ENCODE measurements at places on chromosomes 1 and 21. TPM values are rescaled to one million over a fixed set of nuclear protein-coding genes. Genes with fewer than 3 reads are reported as not detected.

The MPL gene
- not detected for total RNA-seq

- peaks cover 3% of the 10 kb centered on the region for H3K4me1 ChIP-seq
- no peaks in the 10 kb centered on the region for H3K36me3 ChIP-seq
- no peak overlapping the region for H3K27ac ChIP-seq
- no peak overlapping the region for H3K4me3 ChIP-seq
Measured at GRCh38 chr1:165501330-165501969, 42.4 kb upstream of the LRRC52 start.

The KRTAP12-2 gene
- not detected for total RNA-seq

DNA sequence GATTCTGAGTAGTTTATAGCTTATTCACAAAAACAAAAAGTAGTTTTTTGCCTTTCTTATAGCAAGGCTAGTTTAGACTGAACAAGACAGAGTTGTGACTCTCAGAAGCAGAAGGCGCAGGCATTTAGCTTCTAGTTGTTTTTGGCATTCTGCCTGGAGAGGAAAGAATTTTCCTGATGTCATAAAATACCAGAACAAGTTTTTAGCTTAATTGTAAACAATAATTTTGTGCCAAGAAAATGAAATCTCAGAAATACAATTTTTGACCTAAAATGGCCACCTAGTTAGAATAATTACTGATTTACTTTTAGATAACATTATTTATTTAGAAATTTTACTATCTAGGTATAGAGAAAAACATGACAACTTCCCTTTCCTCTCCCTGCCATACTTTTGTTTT is 1.0 kb downstream of the DNAJB4 start:
- DNase-seq: no peak
- H3K4me1 ChIP-seq: peaks cover 30% of the 10 kb centered on the region

The AIRE gene
- total RNA-seq: 0.12 TPM

The VTCN1 gene
- 49.4 TPM for total RNA-seq

GRCh38 chr21:42631142-42631541 is 22.3 kb upstream of the PDE9A start:
- no peaks in the 10 kb centered on the region for H3K36me3 ChIP-seq
- no peak overlapping the region for H3K27ac ChIP-seq
- H3K27me3 ChIP-seq: peaks cover 14% of the 10 kb centered on the region
- no peak for DNase-seq
- H3K4me1 ChIP-seq: no peaks in the 10 kb centered on the region

DNA sequence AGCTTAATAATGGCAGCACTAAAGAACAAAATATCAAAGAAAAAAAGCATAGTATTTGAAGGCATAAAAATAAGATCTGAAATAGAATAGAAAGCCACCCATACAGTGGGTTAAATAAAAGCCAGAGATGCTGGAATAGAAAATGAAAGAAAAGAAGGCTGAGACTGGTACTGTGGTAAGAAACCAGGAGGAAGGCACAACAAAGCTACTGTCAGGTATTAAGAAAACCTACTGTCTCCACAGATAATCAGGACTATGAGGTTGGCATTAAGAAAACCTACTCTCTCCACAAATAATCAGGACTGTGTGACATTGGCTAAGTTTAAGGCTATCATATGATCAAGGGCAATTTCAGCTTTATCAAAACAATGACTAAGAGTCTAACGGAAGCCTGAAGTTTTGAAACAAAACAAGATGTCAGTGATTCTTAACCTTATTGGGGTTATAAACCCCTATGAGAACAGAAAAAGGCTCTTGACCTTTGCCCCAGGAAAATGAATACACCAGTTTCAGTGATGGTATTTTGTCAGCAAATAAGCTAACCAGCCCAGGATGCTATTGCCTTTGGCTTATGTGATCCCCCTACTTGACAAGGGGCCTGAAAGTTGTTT is 24.4 kb downstream of the MCOLN2 start:
- no peak for DNase-seq
- H3K27me3 ChIP-seq: no peaks in the 10 kb centered on the region
- no peak overlapping the region for H3K27ac ChIP-seq
- H3K36me3 ChIP-seq: no peaks in the 10 kb centered on the region
- no peaks in the 10 kb centered on the region for H3K4me1 ChIP-seq
- H3K4me3 ChIP-seq: no peak overlapping the region

GRCh38 chr1:202551683-202552082 is 158.6 kb downstream of the SYT2 start:
- H3K4me1 ChIP-seq: peaks cover 33% of the 10 kb centered on the region
- H3K27me3 ChIP-seq: no peaks in the 10 kb centered on the region
- DNase-seq: no peak
- H3K27ac ChIP-seq: peak overlapping the region; percentile 36
- peak overlapping the region; percentile 60 for H3K4me3 ChIP-seq

The FMN2 gene
- 2.4 TPM for total RNA-seq

DNA sequence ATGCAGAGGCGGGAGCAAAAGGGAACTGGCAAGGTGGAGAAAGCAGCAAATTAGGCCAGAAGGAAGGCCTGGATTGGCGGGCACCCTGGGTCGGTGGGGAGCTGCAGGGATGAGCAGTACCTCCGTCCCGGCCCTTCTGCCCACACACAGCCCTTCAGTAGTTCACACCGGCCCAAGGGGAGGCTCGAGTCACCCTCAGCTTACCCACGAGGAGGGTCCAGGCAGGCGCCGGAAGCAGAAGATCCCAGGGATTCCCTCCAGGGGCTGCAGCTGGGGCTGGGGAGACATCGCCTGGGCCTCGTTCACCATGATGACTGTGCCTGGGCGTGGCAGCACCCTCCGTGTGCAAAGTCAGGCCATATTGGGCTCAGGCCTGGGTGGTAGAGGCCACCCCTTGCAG is 190.0 kb downstream of the PRDM16 start:
- DNase-seq: no peak
- H3K4me1 ChIP-seq: peaks cover 11% of the 10 kb centered on the region
- H3K36me3 ChIP-seq: peaks cover 4% of the 10 kb centered on the region
- peaks cover 14% of the 10 kb centered on the region for H3K27me3 ChIP-seq
- no peak overlapping the region for H3K27ac ChIP-seq
- no peak overlapping the region for H3K4me3 ChIP-seq

GRCh38 chr21:32463889-32464300 is 51.4 kb downstream of the EVA1C start:
- no peak overlapping the region for H3K27ac ChIP-seq
- DNase-seq: no peak
- no peaks in the 10 kb centered on the region for H3K36me3 ChIP-seq
- H3K27me3 ChIP-seq: peaks cover 3% of the 10 kb centered on the region
- H3K4me3 ChIP-seq: no peak overlapping the region
- peaks cover 3% of the 10 kb centered on the region for H3K4me1 ChIP-seq

The FCRL5 gene
- not detected for total RNA-seq

The SYTL1 gene
- total RNA-seq: 37.2 TPM

The INPP5B gene
- total RNA-seq: 16.1 TPM

- no peak for DNase-seq
- H3K27ac ChIP-seq: no peak overlapping the region
- no peaks in the 10 kb centered on the region for H3K36me3 ChIP-seq
- peaks cover 13% of the 10 kb centered on the region for H3K27me3 ChIP-seq
- H3K4me3 ChIP-seq: no peak overlapping the region
Measured at GRCh38 chr1:112247961-112248360, 148.1 kb upstream of the CTTNBP2NL start.

DNA sequence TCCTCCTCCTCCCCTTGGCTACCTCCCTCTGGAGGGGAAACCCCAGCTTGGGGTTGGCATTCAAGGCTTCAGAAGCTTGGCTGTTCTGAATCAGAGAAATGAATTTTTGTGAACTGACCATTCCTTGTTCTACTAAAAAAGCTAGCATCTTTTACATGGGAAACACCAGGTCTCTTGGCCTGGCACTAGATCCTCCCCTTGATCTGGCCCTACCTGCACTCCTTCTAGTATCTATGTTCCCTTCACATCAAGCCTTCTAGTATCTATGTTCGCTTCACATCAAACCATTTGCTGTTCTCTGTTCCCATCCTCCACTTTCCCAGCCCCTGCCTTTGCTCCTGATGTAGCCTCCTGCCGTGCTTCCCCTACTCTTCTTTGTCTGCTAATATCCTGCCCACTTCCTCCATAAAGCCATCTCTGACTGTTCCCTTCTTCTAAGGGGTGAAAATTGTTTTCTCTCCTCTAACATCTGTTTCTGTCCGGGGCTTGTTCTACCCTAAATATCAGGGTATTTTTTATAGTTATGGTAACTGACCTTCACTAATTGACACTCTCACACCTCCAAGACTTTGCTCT is 25.8 kb downstream of the FAM151A start:
- H3K4me3 ChIP-seq: no peak overlapping the region
- no peak overlapping the region for H3K27ac ChIP-seq
- no peaks in the 10 kb centered on the region for H3K27me3 ChIP-seq
- no peaks in the 10 kb centered on the region for H3K36me3 ChIP-seq

- no peaks in the 10 kb centered on the region for H3K36me3 ChIP-seq
- H3K4me3 ChIP-seq: no peak overlapping the region
- H3K27ac ChIP-seq: no peak overlapping the region
- H3K27me3 ChIP-seq: no peaks in the 10 kb centered on the region
Measured at GRCh38 chr1:54421101-54421504, 14.9 kb upstream of the SSBP3 start.

The PTCH2 gene
- 1.6 TPM for total RNA-seq

DNA sequence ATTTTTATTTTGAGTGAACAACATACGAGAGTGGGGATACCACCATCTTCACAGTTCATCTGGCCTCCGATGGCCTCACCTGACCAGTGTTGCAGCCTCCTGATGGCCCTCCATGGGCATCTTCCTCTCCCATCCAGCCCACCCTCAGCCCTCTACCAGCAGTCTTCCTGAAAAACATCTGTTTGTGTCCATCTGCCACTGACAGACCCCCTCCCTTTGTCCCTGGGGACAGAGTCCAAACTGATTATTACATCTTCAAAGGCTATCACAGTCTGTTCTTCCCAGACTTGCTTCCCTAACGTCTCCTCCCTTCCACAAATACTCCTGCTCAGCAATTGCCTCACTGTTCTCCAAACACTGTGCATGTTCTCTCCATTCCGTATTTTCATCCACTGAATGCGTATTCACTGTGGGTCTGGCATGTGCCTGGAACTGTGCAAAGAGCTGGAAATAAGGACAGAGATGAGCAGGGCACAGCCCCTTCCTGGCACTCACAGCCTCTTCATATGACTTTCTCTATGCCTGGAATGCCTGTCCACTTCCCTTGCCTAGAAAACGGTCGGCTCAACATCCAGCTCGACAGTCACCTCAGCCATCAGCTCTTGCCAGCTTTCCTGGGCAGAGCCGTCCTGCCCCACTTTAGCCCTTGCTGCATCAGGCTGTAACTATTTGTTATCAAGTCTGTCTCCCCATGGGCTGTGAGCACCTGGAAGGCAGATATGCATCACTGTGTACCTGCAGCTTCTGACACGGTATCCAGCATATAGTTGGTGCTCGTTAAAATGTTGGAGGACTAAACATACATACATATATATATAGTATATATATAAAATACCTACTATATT is 8.3 kb upstream of the ATF3 start:
- H3K36me3 ChIP-seq: no peaks in the 10 kb centered on the region
- DNase-seq: no peak
- H3K27me3 ChIP-seq: peaks cover 59% of the 10 kb centered on the region
- H3K27ac ChIP-seq: no peak overlapping the region
- no peak overlapping the region for H3K4me3 ChIP-seq

DNA sequence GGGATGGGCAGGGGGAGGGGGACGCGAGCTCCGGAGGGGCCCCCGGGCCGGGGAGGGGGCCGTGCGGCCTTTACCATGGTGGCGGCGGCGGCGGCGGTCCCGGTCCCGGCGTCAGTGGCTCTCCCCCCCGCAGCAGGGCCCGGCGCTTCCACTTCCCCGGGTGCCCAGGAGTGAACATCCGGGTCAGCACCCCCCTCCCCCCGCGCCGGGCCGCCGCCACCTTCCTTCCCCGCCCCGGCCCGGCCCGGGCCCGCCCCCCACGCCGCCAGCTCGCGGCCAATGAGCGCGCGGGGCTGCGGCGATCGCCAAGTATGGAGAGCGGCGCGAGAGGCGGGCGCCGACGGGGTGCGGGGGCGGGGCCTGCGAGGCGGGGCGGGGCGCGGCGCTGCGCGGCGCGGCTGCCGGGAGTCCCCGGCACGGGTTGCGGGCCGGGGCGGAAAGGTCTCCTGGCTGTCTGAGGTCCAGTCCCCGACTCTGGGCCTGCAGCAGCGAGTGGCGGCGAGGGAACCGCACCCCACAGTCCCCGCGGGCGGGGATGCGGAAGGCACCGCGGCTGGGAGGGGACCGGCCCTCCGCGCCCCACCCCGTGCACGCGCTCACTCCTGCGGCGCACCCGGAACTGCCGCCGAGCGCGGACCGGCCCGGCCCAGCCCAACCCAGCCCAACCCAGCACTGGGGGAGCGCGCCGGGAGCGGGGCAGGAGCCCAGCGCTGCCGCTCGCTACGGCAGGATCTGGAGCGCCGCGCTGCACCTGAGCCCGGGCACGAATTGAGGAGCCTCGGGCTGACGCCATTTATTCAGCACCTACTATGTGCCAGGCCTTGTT is at the start of gene CAPZB:
Gene CAPZB (minus strand): TSS at position 178 of the 826 bp plus-strand sequence. CDS start 101 bp downstream, at position 77.
- peaks cover 6% of the 10 kb centered on the region for H3K36me3 ChIP-seq
- H3K27me3 ChIP-seq: no peaks in the 10 kb centered on the region
- peak; percentile 94 for DNase-seq
- H3K4me1 ChIP-seq: peaks cover 39% of the 10 kb centered on the region

The RNASEL gene
- total RNA-seq: 5.0 TPM

DNA sequence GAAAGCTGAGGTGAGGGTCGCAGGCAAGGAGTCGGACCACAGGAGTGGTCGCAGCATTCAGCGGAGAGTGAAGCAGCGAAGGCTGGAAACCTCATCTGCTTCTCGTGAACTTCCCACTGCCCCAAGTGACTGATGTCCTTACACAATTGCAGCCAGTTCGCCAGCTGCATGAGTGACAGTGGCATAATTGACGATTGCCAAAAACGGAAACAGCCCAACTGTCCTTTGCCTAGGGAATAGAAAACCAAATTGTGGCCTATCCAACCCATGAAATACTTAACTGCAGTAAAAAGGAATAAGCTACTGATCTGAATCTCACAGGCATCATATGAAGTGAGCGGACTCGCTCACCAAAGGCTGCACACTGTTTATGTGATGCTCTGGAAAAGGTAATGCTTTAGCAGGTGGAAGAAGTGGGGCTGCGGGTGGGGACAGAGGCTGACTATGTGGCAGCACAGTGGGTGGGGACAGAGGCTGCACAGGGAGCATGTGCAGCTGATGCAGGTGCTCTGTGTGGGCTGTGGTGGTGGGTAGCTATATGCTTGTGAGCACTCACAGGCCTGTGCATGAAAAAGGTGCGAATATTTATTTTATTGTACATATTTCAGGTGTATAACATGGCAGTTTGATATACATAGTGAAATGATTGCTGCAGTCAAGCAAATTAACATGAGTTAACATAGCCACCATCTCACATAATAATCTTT is 4.2 kb upstream of the NLRP3 start:
- H3K4me3 ChIP-seq: no peak overlapping the region
- no peaks in the 10 kb centered on the region for H3K36me3 ChIP-seq
- peaks cover 3% of the 10 kb centered on the region for H3K27me3 ChIP-seq
- DNase-seq: no peak

DNA sequence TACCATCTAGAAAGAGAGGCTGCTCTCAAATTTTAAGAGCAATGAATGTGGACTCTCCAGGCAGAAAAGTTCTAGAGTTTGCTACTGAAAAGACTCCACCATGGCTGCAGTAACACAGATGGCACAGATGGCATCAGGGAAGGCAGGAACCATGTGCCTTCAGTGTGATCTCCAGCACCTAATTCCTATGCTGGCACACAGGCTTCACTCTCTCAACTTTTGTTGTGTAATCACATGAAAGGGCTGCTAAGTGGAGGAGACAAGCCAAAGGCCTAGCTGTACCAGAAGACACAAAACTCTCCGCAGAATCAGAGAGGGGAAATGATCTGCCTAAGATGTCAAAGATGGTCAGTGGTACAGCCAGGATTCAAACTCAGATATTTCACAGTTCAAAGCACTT is 31.1 kb downstream of the ERI3 start:
- peaks cover 25% of the 10 kb centered on the region for H3K4me1 ChIP-seq
- H3K4me3 ChIP-seq: no peak overlapping the region
- H3K27me3 ChIP-seq: no peaks in the 10 kb centered on the region
